Right cardiac atrium (tissue), 5 donors: ENCODE measurements at places on chromosomes 7 and 10. TPM values are rescaled to one million over a fixed set of nuclear protein-coding genes. Genes with fewer than 3 reads are reported as not detected.

The BMPR1A gene
- total RNA-seq = 60.4 TPM

The ADARB2 gene
- 0.53 TPM for total RNA-seq

The ITIH2 gene
- total RNA-seq = not detected

GRCh38 chr10:84063440-84063839, 75.9 kb upstream of the GHITM start:
- DNase-seq = no peak

GRCh38 chr7:77370606-77371005, 45.5 kb downstream of the GSAP start:
- DNase-seq = no peak

DNA sequence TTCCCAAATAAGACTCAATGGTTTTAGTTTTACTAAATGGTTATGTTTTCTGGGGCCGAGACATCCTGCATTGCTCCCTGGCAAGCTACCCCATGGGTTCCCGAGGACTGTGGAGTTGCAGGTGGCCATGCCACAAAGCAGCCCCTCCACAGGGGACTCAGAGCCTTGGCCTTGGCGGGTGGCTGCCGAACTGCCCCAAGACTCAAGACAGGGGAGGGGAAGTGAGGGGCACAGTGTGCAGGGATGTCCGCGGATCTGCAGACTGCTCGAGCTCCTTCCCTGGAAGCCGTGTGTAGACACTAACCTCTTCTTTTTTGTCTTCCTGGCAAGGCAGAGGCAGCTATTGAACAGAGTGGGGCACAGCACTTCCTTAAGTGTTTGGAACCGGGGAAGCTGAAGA, 154.6 kb downstream of the EBF3 start:
- no peak for DNase-seq
